ENCODE measurements at places on chromosomes 2 and 18. TPM values are rescaled to one million over a fixed set of nuclear protein-coding genes. Genes with fewer than 3 reads are reported as not detected.

- no peak for DNase-seq
These were observed 496.9 kb upstream of the TNP1 start for GRCh38 chr2:217356781-217357180.

The TCF23 gene
- total RNA-seq, result 0.03 TPM

The IHH gene
- total RNA-seq, result 0.23 TPM

- no peak for DNase-seq
These were observed 3.3 kb upstream of the HJURP start for GRCh38 chr2:233857511-233858141.
